Naive thymus-derived CD8-positive, alpha-beta T cell (primary cell): ENCODE measurements at places on chromosomes 2 and 18. TPM values are rescaled to one million over a fixed set of nuclear protein-coding genes. Genes with fewer than 3 reads are reported as not detected.

The SERPINB12 gene
- polyA plus RNA-seq, result not detected

The MOCOS gene
- polyA plus RNA-seq, result not detected

DNA sequence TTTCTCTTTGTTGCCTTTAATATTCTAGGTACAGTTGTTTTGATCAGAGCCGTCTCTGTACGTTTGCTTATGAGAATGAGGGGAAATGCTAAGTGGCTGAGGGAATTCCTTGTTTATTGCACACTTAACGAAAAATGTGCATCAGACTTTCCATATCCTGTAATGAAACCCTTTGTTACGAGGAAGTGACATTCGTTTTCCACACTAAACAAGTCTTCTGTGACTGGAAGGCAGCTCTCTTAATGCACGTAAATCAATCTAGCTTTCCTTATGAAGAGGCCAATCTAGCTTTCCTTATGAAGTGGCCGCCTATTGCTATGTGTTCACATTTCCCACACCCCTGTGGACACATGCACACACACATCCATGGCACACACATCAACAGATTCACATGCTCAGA is 186.2 kb downstream of the SNTG2 start:
- H3K36me3 ChIP-seq, result peaks cover 2% of the 10 kb centered on the region
- H3K27ac ChIP-seq, result no peak overlapping the region
- no peak overlapping the region for H3K4me3 ChIP-seq
- no peaks in the 10 kb centered on the region for H3K27me3 ChIP-seq
- peaks cover 15% of the 10 kb centered on the region for H3K4me1 ChIP-seq

DNA sequence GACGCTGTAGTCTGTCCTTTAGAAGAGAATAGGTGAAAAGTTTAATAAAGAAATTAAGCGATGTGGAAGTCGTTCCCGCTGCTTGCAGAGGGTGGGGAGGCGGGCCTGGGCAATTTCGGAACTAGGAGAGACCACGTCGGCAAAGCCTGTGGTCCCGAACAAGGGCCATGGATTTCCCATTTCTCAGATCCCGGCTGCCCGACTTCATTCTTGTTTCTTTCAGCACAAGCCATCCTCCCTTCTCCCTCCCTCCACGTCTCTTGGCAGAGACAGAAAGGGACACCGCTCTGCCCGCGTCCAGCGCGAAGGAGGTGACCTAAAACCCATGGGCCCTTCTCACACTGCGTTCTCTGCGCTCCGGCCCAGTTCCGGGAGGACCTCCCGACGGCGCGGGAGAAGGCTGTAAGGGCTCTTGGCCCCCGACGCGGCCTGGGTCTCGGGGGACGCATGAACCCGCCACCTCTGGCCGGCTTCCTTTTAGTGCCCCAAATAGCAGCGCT is 2.2 kb upstream of the BCL2L11 start:
- peaks cover 42% of the 10 kb centered on the region for H3K4me1 ChIP-seq
- H3K27ac ChIP-seq, result peak overlapping the region; percentile 14
- no peaks in the 10 kb centered on the region for H3K36me3 ChIP-seq

The CD8B2 gene
- polyA plus RNA-seq, result 32.6 TPM

GRCh38 chr2:209696836-209697711 is 74.6 kb upstream of the UNC80 start:
- no peaks in the 10 kb centered on the region for H3K36me3 ChIP-seq
- no peak overlapping the region for H3K27ac ChIP-seq
- H3K4me1 ChIP-seq, result no peaks in the 10 kb centered on the region
- no peaks in the 10 kb centered on the region for H3K27me3 ChIP-seq

- no peaks in the 10 kb centered on the region for H3K27me3 ChIP-seq
- H3K4me3 ChIP-seq, result no peak overlapping the region
- peaks cover 2% of the 10 kb centered on the region for H3K36me3 ChIP-seq
These were observed 494 bp upstream of the ROCK1 start for GRCh38 chr18:21112140-21112473.

The TMEM37 gene
- polyA plus RNA-seq, result not detected

The C2orf66 gene
- polyA plus RNA-seq, result not detected

DNA sequence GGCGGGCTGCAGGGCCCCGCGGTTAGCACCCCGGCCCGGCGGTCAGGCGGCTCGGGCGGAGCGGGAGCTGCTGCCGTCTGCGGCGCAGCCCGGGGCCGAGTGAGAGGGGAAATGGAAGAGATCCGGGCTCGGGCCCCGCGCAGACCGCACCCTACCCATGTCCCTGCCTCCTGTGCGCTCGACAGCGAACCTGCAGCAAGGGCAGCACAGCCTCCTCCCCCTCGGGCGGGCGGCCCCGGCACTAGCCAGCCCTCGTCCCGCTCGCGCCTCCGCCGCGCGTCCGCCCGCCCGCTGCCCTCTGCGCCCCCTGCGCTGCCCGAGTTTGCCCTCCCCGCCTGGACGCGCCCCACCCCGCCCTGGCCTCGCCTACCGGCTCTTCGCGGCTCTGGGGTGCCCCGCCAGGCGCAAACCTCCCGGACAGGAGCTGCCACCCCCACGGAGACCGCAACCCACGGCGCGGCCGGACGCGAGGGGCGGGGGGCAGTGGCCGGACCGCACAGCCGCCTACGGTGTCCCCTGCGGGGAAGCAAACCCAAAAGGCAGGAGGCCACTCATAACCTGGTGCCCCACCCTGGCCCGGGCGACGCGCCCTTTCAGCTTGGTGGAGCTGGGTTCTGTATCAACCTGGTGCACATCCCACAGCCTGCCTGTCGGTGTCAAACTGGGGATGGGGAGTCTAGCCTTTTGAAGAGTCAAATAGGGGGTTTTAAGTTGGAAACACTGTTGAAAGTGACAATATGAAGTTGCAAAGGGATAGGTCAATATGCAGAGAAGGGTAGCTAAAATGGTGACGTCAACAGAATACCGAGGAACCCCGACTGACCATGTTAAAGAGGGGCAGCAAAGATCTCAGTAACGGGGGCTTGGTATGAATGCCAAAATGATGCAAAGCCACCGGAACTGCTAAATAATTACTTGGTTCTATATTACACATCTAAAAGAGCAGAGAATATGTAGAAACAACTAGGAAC is at the start of gene IHH:
IHH (minus strand) TSS at position 101 of the 971 bp plus-strand sequence. CDS start 454 bp downstream, outside the sequence.
- peaks cover 45% of the 10 kb centered on the region for H3K27me3 ChIP-seq
- peak within 1 kb of the TSS; percentile 62 for H3K4me3 ChIP-seq
- H3K27ac ChIP-seq, result no peak within 1 kb of the TSS
- DNase-seq, result no peak
- H3K36me3 ChIP-seq, result no peaks in the 10 kb centered on the region

GRCh38 chr18:61602836-61603235 is 269.6 kb downstream of the CDH20 start:
- H3K27me3 ChIP-seq, result peaks cover 27% of the 10 kb centered on the region
- no peak for DNase-seq
- no peaks in the 10 kb centered on the region for H3K4me1 ChIP-seq
- no peak overlapping the region for H3K27ac ChIP-seq
- no peak overlapping the region for H3K4me3 ChIP-seq

- no peaks in the 10 kb centered on the region for H3K36me3 ChIP-seq
- H3K27me3 ChIP-seq, result no peaks in the 10 kb centered on the region
- no peak overlapping the region for H3K4me3 ChIP-seq
- H3K27ac ChIP-seq, result no peak overlapping the region
- DNase-seq, result no peak
These were observed 92.7 kb upstream of the KLF7 start for GRCh38 chr2:207258263-207258991.
